ENCODE measurements at places on chromosomes 7 and 10.
A peak's percentile ranks its signal among the peaks of the same experiment; 100 is the strongest.

DNA sequence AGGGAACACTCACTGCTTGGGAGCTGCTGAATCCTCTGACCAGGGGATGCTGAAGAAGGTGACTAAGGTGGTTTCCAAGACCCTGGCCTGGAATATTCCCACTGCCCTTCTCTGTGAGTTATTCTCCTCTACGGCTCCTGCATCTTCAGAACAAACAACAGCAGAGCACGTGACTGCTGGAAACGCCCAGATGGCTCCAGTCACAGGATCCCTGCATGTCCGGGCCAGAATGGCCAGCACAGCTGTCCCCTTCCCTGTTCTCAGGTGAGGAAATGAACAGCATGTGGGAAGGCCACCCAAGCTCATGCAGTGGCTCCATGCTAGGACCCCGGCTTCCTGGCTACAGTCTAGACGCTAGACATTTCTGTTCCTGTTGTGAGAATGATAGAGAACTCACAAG, 43.1 kb downstream of the GHRHR start:
- DNase-seq, result no peak

GRCh38 chr10:98436704-98437103, 10.0 kb downstream of the HPS1 start:
- no peak for DNase-seq

DNA sequence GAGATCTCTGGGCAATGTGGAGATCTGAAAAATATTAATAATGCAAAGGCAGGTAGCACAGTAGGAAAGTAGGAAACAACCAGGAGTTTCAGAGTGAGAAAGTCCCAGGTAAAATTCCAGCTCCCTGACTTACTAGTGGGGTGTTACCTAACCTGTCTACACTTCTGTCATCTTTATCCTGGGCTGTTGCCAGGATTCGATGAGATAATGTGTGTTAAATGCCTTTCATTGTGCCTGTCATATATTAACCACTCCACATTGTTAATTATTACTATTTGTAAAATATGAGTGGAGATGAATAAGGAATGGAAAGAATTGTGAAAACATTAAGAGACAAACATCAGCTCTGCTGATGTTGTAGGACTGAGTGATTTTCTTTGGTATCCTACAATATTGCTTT, 50.0 kb upstream of the FRMD4A start:
- no peak for DNase-seq

GRCh38 chr10:132740588-132740987, 45.4 kb downstream of the NKX6-2 start:
- no peak for DNase-seq

DNA sequence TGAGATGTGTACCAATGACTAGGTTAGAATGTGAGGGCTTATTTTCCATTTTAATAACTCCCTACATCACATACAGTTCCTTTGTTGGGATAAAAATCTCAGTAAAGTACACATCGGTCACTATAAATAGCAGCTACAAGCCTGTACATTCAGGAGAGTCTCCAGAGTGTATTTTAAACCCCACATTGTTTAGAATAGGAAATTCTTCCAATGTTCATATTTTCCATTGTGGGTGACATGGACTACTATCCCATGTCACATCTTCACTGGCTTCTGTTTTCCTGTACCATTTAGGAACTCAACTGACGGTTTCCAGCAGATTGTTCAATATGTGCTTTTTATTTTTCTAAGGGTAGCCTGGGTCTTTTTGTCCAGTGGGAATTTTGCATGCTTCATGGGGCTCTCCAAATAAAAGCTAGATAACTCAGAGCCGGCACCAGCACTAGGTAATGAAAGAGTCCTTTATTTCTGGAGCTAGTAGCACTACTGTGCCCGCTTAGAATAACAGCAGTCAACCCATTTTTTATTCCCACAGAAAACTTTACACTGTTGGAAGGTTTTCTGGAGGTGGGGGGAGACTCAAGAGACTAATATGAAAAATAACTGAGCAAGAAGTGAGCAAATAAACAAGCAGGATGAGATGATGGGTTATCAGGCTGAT, 100.5 kb downstream of the CALD1 start:
- no peak for DNase-seq

DNA sequence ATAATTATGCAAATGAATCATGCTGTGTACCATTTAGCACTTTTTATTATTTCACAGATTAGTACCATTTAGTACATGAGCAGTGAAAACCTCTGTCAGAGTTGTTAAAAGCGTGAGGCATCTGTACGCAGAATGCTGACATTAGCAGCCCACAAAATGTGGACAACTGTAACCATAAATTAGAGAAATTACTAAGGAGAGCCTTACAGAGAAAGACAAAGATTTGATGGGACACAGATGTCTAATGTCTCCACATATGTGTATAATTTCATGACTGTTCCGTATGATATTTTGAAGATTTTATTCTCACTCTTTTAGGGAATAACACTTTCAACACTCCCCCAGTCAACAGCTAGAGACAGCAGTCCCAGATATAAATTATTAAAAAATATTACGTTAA, 414.0 kb upstream of the ANKRD30A start:
- DNase-seq, result no peak

- DNase-seq, result no peak
Measured at GRCh38 chr7:152931633-152932032, 172.1 kb downstream of the ACTR3B start.

GRCh38 chr10:70442332-70442988, 979 bp upstream of the NODAL start:
- no peak for DNase-seq

DNA sequence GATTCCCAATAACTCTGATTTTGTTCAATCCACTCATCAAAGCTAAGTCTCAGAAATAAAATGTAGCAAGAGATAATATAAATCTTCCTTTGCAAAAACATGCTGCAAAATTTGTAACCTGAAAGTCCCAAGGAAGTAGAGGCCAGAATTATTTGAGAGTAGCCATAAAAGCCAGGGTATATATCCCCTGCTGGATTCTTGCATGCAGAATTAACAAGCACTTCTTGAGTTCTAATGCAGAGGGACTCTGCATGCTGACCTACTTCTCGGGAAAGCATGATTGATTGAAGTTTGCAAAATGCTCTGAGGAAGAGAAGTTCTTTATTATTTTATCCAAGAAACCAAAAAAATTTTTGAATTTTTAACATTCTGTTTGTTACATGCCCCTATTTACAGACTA, 121.6 kb downstream of the THSD7A start:
- DNase-seq, result no peak

DNA sequence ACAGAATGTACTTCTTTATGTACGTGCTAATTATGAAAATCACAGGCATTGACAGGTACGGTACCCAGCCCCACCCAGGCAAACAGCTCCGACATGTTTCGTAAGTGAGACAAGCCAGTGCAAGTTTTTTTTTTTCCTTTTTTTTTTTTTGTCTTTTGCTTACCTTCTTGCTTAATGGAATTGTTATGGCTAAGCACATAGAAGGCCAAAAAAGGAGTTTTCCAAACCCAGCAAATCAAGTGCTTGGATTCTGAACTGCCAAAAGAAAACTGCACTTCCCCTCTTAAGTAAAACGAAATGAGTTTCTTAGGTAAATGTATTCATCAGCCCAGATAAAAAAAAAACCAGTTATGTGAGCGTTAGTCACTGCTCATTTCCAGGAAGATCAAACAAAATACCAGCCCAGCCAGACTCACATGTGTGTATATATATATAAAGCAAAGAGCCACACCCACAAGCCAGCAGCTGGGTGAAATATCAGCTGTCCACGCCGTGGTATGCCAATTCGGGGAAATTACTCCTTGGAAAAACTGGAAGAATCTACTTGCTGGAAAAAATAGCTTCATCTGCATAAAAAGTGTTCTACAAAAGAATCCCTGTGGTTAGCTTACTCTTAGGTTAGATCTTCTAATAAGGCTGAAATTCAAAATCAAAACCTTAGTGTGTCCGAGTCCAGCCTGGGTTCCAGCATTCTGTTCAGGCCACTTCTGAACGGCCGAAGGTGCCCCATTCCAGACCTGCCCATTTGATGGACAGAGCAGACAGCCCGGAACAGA, 8.0 kb downstream of the KLF6 start:
- DNase-seq, result peak; percentile 86

DNA sequence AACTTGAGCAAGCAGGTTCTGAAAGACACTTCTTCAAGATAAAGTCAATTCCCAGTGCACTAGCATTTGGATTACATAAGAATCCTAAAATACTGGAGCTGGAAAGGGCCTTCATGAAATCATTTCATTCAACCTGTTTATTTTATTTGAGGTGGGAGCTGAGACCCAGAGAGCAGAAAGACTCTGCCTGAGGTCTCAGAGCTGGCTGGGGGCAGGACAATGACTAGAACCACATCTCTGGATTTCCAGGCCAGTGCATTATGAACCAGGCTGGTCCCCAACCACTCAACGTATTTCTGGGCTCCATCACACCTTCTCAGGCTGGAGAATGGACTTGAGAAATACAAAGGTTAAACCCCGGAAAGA, 8.4 kb downstream of the ANXA11 start:
- no peak for DNase-seq

GRCh38 chr10:11598712-11599397, 12.6 kb downstream of the USP6NL start:
- no peak for DNase-seq

DNA sequence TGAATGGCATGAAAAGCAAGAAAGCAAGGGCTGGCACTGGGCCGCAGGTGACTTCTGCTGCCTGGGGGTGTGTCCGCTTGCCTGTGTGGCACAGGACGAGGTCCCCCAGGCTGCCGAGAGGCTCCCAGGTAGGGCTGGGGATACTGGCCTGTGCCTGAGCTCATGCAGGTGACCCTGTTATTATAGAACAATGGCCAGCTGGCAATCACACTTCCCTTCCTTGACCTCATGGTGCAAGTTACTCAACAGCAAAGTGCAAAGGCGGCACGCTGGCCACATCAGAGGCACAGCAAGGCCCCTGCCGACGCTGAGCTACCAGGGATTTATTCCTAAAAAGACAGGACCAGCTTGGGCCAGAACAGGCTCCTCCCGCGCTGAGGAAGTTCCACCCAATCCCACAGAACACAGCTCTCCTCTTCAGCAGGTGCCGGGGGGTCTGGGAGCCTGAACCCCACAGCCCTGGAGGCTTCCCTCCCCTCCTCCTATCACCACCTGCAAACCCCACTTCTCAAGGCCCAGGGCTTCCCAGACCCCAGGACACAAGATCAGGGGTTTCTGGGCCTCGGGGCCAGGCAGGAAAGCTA, 1.4 kb upstream of the ADAM8 start:
- DNase-seq, result no peak

GRCh38 chr10:122841569-122841968, 4.1 kb downstream of the CUZD1 start:
- DNase-seq, result no peak

- DNase-seq, result no peak
Measured at GRCh38 chr10:76282061-76283025, 850.9 kb downstream of the LRMDA start.

All from CD4-positive, alpha-beta T cell treated with Interleukin-10 for 1 hour (primary cell).